ENCODE measurements at places on chromosomes 7 and 10.

DNA sequence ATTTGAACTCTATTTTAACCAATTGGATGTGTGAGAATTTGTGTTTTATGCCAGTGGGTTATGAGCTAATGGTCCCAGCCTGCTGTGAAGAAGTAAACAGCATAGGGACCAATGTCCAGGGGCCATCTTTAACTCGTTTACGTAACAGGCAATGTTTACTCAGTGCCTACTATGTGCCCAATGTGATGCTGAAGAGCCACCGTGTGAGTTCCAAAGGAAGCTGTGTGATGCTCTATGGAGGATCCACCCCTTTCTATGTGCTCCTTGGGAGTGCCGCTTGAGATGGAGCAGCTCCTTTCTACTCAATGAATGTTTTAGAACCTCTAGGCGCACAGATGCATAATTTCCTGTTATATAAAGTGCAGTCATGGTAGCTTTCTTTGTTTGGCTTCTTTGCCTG lies 21.3 kb downstream of the DYNC1I1 start:
- DNase-seq, result no peak

- DNase-seq, result no peak
Observed at GRCh38 chr7:41652267-41652666, 50.6 kb downstream of the INHBA start.

DNA sequence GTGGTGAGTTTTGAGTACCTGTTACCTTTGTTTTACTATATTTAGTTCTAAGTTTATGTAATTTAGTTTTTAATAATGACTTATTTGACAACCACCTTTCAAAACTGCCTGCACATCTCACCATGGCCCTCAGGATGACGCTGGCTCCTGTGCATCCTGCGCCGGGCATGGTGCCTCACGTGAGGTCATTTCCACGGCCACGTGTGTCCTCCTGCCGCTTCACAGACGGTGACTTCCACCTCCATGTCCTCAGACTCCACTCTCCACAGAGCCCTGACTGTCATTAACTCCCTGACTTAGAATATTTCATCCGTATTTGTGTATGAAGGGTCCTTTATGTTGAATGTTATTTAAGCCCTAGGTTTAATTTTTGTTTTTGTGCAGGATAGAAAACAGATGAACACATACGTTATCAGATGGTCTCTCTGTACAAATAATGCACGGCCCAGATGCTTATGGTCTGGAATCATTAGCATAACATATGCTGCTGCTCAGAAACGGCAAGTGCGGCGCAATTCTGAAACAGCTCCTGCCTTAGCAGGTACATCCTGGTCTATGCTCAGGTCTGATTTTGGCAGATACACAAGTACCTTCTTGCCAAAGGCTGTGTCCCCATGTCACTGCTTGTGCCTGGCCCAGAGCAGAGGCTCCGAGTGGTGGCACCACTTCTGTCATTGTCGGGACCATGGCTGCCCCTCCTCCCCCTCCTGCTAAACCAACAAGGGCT lies 155.8 kb downstream of the WDR37 start:
- no peak for DNase-seq

GRCh38 chr10:80196270-80196949 lies 8.9 kb downstream of the ANXA11 start:
- DNase-seq, result peak; percentile 75

DNA sequence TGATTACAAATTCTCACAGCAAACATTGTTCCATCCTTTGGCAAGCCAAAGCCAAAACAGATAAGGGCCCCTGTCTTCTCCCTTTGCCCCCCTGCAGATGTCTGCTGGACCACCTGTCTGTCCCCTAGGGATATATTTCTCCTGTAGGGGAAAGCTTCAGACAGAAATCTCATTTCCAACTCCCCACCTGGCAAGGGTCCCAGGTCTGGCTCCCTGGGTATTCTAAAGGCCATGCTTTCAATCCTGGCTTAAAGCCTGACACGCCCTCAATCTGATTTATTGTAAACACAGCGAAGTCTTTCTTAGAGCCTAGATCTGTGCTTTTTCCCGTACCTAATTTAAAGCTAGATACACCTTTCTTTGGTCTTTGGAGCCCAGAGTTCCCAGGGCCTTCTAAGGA lies 66.1 kb downstream of the KCNMA1 start:
- no peak for DNase-seq

- DNase-seq, result no peak
Observed at GRCh38 chr10:59325116-59325515, 37.2 kb downstream of the FAM13C start.

DNA sequence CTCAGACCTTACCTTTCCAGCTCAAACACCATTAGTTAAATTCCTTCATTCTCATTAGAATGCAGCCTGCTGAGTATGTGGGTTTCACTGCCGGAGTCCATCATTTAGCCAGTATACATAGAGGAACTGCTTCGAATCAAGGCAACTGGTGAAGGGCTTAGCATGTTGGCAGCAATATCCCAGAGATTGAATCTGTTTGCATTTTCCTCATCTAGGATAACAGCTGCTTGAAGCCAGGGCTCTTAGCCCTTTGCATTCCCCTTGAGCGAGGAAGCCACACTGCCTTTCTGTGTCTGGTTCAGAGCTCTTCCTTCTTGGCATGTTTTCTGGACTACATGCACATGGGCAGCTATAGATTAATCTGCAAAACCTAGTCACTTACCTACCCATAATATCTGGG lies 14.7 kb downstream of the NODAL start:
- no peak for DNase-seq

DNA sequence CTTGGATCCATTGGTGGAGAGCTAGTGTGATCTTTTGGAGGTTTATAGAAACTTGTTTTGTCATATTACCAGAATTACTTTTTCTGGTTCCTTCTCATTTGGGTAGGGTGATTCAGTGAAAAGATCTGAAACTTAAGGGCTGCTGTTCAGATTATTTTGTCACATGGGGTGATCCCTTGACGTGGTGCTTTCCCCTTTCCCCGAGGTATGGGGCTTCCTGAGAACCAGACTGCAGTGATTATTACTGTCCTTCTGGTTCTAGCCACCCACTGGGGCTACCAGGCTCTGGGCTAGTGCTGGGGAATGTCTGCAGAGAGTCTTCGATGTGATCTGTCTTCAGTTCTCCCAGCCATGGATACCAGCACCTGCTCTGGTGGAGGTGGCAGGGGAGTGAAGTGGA lies 1030.0 kb downstream of the GRM8 start:
- no peak for DNase-seq

DNA sequence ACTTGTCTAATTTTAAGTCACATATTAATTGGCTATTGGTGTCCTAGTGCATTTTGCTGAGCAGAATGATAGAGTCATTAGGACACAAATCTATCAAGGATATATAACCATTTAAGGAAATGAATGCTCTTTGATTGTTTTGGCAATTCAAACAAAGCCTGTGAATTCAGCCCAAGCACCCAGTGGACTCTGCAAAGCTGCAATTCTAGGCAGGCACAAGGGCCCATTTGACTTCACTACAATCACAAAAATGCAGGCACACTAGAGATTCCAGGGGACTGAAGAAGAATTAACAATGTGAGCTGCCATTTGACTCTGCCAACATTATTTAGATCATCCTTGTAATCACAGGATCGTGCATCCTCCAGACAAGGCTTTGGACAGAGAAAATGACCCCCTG lies 544.2 kb upstream of the PHF14 start:
- no peak for DNase-seq

GRCh38 chr10:42960991-42961795 lies 115.7 kb upstream of the RET start:
- no peak for DNase-seq

GRCh38 chr10:24791084-24791726 lies 67.5 kb upstream of the ARHGAP21 start:
- no peak for DNase-seq

GRCh38 chr7:92115821-92116220 lies 18.5 kb downstream of the CYP51A1 start:
- DNase-seq, result no peak

GRCh38 chr10:28913436-28914237 lies 236.3 kb downstream of the BAMBI start:
- DNase-seq, result no peak

DNA sequence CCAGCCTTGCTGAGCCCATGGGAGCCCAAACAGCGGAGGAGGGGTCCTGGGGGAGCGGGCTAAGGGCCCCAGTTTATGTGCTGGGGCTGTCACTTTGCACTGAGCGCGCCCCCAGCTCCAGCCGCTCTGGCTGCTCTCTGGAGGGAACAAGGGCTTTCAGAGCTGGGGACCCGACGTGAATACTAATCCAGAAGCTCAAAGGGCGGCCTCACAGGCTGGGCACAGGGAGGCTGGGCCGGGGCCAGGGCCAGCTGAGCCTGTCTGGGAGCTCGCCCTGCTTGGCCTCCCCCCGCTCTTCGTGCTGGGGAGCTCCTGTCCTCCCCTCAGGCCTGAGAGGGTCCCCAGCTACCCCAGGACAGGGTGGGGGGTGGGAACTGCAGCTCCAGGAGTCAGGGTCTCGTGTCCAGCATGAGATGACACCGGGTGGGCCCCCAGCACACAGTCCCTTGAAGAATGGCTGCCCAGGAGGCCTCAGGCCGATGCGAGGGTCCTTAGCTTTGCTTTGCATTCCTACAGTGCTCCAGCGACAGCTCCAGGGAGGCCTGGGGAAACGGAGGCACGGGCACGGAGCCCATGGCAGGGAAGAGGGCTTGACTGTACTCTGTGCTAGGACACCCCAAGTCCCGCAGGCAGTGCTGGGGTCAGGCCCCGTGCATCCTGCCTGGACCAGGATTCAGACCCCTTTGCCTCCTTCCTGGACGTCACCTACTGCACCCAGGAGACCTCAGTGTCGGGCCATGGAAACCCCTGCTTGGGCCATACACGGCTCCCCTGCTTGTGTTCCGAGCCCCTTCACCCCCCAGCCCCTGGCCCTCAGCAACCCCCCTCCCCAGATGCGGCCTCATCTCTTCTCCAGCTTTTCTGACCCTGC lies 5.8 kb upstream of the AMZ1 start:
- no peak for DNase-seq

DNA sequence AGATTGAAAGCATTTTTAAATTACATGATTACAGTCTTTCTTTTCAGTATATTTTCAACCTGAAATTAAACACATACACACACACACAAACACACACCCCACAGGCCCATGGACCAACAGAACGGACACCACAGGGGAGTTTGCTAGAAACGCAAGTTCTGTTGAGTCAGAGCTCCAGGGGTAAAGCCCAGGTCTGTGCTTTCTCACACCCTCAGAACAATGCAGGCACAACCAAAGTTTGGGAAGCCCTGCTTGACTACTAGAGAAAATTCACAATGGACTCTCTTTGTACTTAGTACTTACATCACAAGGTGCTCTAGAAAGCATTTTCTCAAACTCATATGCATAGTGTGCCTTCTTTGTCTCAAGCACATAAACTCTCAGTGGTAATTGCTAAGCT lies 704.0 kb upstream of the IGFBP3 start:
- no peak for DNase-seq

- peak; percentile 31 for DNase-seq
Observed at GRCh38 chr7:150323682-150324372, 482 bp upstream of the ACTR3C start.

DNA sequence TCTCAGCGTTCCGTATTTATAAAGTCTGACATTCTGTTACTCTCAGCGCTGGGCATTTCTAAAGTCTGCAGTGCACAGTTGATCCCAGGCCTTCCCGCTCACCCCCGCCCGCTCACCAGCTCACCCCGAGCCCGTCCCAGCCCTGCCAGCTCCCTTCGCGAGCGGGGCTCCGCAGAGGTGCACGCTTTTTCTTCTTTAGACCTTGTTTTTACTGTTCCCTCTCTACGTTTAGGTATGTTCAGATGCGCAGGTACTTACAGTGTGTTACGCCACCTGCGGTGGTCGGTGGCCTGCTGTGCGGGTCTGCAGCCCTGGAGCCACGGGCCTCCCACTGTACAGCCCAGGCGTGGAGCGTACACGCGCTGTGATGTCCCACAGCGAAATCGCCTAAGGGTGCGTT lies 28.8 kb downstream of the NKX6-2 start:
- DNase-seq, result no peak

- DNase-seq, result no peak
Observed at GRCh38 chr10:11962176-11962575, 80.4 kb downstream of the UPF2 start.

Measured in stimulated activated CD4-positive, alpha-beta T cell treated with anti-CD3 and anti-CD28 coated beads, Interleukin-4, amount 100 ng/mL, for 24 hours (primary cell).